ENCODE measurements at places on chromosomes 16 and 17.

GRCh38 chr16:83021746-83022145 is 395.0 kb downstream of the CDH13 start:
- DNase-seq: no peak

DNA sequence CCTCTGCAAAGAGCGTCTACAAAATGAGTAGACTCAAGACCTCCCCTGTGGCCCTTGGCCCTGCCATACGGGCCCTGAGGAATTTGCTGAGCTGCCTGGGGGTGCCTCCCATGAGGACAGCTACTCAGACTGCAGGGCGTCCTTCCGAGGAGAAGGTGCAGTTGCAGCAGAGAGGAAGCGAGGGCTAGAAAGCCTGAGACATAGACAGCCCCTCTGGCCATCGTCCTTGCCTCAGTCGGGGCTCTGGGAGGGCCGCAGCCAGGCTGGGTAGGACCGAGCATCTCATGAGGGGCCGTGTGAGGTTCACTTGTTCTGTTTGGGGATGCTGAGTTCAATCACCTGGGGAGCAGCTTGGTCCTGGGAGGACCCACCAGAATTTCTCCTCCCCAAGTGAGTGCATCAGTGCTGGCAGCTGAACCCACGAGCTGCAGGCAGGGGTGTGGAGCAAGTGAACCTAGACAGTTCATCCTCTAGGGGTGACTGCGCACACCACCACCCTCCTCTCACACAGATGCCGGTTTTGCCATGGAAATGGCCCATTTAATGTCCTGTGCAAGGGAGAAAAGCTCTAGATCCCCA is 20.3 kb downstream of the RAB11FIP4 start:
- no peak for DNase-seq

GRCh38 chr17:39576187-39576586 is 31.5 kb downstream of the NEUROD2 start:
- no peak for DNase-seq

- DNase-seq: no peak
Observed at GRCh38 chr17:14205380-14205779, 31.3 kb downstream of the CDRT15 start.

- DNase-seq: peak; percentile 43
Observed at GRCh38 chr16:8660841-8661301, 13.5 kb upstream of the ABAT start.
